Lung (tissue), 17 donors: ENCODE measurements at places on chromosomes 7 and 10. TPM values are rescaled to one million over a fixed set of nuclear protein-coding genes. Genes with fewer than 3 reads are reported as not detected.
A peak's percentile ranks its signal among the peaks of the same experiment; 100 is the strongest.

DNA sequence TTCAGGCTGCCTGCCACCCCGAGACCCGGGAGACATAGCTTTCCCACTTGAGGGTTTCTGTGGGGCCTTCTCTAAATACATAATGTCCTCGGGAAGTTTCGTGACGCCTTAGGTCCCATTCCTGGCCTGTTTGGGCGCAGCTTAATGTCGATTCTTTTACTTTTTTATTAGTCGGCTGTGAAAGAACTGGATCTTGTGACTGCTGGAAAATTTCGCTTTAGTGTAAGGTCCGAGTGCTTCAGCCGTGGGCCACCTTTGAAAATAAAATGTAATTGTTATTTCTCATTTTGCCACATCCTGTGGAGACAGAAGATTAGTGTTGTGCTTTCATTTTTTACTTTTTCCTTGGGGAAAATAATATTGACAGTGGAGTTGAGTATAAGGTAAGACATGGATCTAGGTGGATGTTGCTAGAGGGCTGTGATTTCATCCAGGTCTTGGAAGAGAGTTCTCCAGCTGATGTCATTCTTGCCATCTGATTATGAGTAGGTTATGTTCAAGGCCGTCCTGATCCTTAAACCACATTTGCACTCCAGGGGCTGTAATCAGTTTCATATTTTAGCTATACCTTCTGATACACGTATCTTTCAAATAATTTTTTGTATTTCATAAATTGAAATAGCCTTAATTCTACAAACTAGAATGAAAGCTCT, 830 bp downstream of the RAB18 start:
- no peaks in the 10 kb centered on the region for H3K27me3 ChIP-seq
- peak overlapping the region; percentile 97 for H3K27ac ChIP-seq
- DNase-seq, result peak; percentile 36
- peak overlapping the region; percentile 85 for H3K4me3 ChIP-seq
- peaks cover 3% of the 10 kb centered on the region for H3K36me3 ChIP-seq
- H3K4me1 ChIP-seq, result peaks cover 16% of the 10 kb centered on the region

GRCh38 chr10:2120746-2121145, 383.4 kb upstream of the ADARB2 start:
- H3K27me3 ChIP-seq, result no peaks in the 10 kb centered on the region
- no peak for DNase-seq
- H3K27ac ChIP-seq, result no peak overlapping the region

DNA sequence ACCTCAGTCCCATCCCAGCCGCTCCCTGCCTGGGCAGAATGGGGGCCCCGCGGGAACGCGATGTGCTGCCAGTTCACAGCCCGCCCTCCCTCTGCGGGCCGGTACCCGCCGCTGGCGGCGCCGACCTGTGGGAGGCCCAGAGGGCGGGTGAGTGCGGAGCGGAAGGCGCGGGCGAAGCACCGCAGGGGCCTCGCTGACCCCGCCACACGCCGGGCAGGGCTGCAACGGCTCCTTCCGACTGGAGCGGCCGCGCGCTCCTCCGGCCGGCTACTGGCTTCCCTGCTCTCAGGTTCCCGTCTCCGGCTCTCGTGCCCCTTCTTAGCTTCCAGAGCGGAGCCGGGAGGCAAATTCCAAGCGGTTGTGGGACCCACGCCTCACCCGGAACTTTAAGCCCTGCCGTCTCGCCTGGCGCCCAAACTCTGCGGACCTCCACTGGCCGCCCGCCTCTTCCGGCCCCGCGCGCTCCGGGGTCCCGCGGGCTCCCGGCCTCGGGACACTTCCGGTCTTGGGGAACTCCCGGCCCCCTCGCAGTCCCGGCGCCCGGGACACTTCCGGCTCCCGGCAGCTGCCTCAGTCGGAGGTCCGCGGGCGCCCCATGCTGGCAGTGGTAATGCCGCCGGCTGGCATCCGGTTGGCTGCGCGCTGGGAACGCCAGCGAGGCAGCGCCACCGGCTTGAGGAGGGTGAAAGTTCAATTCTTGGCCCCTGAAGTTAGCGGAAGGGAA, at the start of gene CYREN:
Gene CYREN, minus strand, starts transcription at position 434 of the 724 bp plus-strand sequence. CDS start 1,785 bp downstream, outside the sequence.
- H3K27me3 ChIP-seq, result no peaks in the 10 kb centered on the region
- H3K4me1 ChIP-seq, result no peaks in the 10 kb centered on the region
- H3K4me3 ChIP-seq, result peak within 1 kb of the TSS; percentile 97
- DNase-seq, result peak; percentile 94
- peaks cover 28% of the 10 kb centered on the region for H3K36me3 ChIP-seq

DNA sequence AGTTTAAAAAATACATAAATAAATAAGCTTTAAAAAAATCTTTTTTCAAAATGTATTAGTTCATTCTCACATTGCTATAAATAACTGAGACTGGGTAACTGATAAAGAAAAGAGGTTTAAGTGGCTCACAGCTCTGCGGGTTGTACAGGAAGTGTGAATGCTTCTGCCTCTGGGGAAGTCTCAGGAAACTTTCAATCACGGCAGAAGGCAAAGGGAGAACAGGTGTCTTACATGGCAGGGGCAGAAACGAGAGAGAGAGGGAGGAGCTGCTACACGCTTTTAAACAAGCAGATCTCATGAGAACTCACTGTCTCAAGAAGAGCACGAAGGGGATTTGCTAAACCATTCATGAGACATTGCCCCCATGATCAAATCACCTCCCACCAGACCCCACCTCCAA, 114.6 kb downstream of the DNAJC1 start:
- H3K36me3 ChIP-seq, result no peaks in the 10 kb centered on the region
- H3K4me1 ChIP-seq, result no peaks in the 10 kb centered on the region
- no peak for DNase-seq
- no peak overlapping the region for H3K4me3 ChIP-seq

DNA sequence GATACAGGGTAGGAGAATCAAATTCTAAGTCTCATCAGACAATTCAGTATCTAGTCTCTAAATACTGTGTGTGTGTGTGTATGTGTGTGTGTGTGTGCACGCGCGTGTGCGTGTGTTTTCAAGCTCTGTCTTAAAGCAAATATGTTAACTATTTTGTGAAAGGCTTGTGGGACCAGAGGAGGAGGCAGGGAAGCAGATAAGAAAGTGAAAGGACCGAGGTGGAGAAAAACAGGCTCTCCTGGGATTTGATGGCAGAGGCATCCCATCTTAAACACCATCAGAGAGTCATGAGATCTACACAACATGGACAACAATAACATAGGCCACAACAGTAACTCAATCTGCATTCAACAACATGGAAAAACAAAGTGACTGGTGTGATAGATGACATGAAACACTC, 67.1 kb downstream of the PIP4K2A start:
- no peaks in the 10 kb centered on the region for H3K27me3 ChIP-seq
- peaks cover 42% of the 10 kb centered on the region for H3K4me1 ChIP-seq
- no peak for DNase-seq
- no peak overlapping the region for H3K27ac ChIP-seq
- no peak overlapping the region for H3K4me3 ChIP-seq
- no peaks in the 10 kb centered on the region for H3K36me3 ChIP-seq

DNA sequence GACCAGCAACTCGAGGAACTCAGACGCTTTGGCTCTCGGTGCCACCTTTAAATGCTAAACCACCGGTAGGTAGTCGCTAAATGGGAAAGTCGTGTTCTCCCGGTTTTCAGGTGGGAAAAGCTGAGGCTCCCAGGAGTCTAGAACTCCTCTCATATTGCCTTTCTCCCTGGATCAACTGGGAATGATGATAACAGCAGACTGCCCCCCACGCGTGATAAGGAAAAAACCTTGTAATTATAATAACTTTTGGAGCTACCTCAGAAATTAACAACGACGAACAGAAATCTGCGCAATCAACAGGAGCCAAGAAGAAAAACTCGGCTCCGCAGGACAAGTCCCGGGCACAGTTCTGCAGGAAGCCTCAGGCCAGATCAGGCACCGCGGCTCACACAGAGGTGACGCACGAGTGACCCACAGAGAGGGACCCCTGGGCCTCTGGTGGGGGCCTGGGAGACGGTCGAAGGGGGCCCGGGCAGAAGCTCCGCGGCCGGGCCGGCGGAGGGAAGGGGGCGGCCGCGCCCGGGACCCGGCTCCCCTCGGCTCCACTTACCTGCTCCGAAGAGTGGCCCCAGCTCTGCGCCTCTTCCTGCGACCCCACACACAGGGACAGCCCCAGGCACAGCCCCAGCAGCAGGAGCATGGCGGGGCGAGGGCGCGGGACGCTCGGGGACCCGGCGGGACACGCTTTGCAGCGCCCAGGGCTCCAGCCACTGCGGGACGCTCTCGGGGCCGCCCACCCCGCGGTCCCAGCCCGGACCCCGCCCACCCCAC, at the start of gene ITIH5:
Gene ITIH5, minus strand, starts transcription at position 714 of the 771 bp plus-strand sequence. Its CDS starts 74 bp downstream, at position 640.
- H3K27me3 ChIP-seq, result no peaks in the 10 kb centered on the region
- H3K4me3 ChIP-seq, result peak within 1 kb of the TSS; percentile 72
- H3K27ac ChIP-seq, result peak within 1 kb of the TSS; percentile 20
- H3K4me1 ChIP-seq, result peaks cover 7% of the 10 kb centered on the region

GRCh38 chr7:28140979-28141378, 39.6 kb downstream of the JAZF1 start:
- peaks cover 1% of the 10 kb centered on the region for H3K4me1 ChIP-seq
- no peak overlapping the region for H3K27ac ChIP-seq
- DNase-seq, result no peak
- H3K4me3 ChIP-seq, result no peak overlapping the region
- no peaks in the 10 kb centered on the region for H3K36me3 ChIP-seq

GRCh38 chr10:75508239-75508813, 76.9 kb downstream of the LRMDA start:
- DNase-seq, result no peak
- no peaks in the 10 kb centered on the region for H3K36me3 ChIP-seq
- H3K27me3 ChIP-seq, result no peaks in the 10 kb centered on the region
- no peak overlapping the region for H3K4me3 ChIP-seq

DNA sequence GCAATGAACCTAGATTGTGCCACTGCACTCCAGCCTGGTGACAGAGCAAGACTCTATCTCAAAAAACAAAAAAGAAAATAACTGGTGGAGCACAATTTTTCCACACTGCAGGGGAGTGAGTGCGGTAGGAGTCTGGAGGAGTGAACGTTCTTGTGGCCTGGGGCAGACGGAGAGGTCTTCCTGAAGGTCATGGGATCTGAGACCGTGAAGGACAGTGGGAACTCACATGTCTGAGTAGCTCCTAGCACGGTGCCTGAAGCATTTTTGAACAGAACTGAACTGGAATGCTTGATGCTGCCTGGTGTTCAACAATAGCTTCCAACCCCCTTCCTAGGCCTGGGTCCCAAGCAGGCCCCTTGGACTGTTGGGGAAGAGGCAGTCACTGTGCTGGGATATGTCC, 84.3 kb upstream of the PODXL start:
- H3K4me3 ChIP-seq, result no peak overlapping the region
- H3K4me1 ChIP-seq, result no peaks in the 10 kb centered on the region
- no peak for DNase-seq

The FIS1 gene
- 169 TPM for total RNA-seq

The CYP2E1 gene
- 1.1 TPM for total RNA-seq

The SAP25 gene
- total RNA-seq, result 8.8 TPM

The GARIN1A gene
- 1.6 TPM for total RNA-seq

The MRC1 gene
- total RNA-seq, result 14.0 TPM

The MKX gene
- total RNA-seq, result 3.5 TPM
